ENCODE measurements at places on chromosomes 11 and 22. TPM values are rescaled to one million over a fixed set of nuclear protein-coding genes. Genes with fewer than 3 reads are reported as not detected.

SCGB1A1 gene
- total RNA-seq = not detected

FGF4 gene
- not detected for total RNA-seq

MMP12 gene
- total RNA-seq = not detected

H19 gene
- not detected for total RNA-seq

SCGB1D1 gene
- total RNA-seq = not detected

GUCY1A2 gene
- total RNA-seq = under 0.01 TPM

KRTAP5-7 gene
- 0.10 TPM for total RNA-seq

ACRV1 gene
- total RNA-seq = not detected

OR4D9 gene
- total RNA-seq = under 0.01 TPM

CABP4 gene
- total RNA-seq = 2.6 TPM

RBMXL2 gene
- total RNA-seq = not detected

SCUBE2 gene
- total RNA-seq = not detected

CHRM1 gene
- not detected for total RNA-seq

TTC36 gene
- total RNA-seq = not detected

IFITM1 gene
- total RNA-seq = 276 TPM

MGAT3 gene
- total RNA-seq = 0.21 TPM

MFNG gene
- 77.0 TPM for total RNA-seq

NCR3LG1 gene
- 5.1 TPM for total RNA-seq

CD3E gene
- total RNA-seq = 136 TPM

TMEM191B gene
- 0.10 TPM for total RNA-seq
